Urothelium cell line (cell line): ENCODE measurements at places on chromosomes 2 and 18.

- no peak for DNase-seq
Measured at GRCh38 chr2:216776066-216776850, 80.9 kb upstream of the IGFBP5 start.

DNA sequence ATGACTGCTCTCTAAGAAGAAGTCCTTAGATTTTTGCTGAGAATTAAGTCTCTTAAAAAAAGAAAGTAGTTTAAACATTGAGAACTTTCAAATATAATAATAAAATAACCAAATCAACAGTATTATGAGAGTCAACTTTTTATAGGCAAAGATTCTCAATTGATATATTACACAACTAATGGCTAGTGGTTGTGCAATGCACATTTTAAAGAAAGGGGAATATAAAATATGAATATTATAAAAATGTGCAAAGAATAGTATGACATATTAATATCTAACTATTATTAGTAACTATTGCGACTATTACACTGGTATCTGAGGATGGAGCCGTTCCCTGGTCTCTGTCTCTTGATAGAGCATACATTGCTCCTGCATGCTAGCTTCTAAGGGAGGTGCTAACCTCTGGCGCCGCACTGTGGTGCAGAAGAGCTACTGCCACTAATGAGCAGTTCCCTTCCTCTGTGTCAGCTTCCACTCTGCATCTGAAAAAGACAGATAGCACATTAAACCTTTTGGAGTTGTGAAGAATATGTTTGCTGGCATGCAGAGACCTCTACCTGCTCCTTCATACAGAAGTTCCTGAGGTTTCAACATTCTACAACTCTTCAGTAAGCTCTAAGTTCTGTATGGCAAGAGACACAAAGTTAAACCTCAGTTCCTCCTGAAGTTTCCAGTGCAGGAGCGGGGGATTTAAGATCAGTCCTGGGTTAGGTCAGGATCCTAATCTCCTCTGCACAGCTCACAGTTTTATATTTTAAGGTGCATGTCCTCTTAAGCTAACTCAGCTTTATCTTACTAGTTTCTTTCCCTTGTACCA is 3.5 kb upstream of the SLC9A2 start:
- DNase-seq = peak; percentile 85

DNA sequence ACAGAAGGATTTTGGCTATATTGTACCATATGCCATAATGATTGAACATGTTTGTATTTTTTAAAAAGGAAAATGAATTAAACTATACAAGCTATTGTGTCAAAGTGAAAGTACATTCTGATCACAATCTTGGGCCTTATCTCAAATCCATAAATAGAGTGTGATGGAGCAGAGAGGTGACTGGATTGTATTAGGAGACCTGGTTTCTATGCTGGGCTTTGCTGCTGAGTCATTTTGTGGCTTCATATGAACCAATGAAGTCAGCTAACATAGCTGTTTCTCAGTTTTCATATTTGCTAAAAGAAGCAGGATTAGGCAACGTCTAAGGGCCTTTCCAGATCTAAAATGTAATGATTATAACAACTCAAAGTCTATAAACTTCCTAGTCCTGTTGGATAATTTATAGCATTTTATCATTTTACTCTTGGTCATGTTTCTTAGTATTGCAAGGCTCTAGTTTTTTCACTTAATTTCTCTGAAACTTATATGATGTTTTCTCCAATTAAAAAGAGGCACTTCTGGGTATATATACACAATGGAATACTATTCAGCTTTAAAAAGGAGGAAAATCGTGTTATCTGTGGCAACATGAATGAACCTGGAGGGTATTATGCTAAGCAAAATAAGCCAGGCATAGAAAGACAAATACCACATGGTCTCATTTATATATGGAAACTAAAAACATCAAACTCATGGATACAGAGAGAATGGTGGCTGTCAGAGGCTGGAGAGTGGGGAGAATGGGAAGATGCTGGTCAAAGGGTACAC is 112.3 kb downstream of the MEP1B start:
- DNase-seq = peak; percentile 29

- no peak for DNase-seq
Measured at GRCh38 chr2:230669386-230669950, 43.2 kb upstream of the CAB39 start.

DNA sequence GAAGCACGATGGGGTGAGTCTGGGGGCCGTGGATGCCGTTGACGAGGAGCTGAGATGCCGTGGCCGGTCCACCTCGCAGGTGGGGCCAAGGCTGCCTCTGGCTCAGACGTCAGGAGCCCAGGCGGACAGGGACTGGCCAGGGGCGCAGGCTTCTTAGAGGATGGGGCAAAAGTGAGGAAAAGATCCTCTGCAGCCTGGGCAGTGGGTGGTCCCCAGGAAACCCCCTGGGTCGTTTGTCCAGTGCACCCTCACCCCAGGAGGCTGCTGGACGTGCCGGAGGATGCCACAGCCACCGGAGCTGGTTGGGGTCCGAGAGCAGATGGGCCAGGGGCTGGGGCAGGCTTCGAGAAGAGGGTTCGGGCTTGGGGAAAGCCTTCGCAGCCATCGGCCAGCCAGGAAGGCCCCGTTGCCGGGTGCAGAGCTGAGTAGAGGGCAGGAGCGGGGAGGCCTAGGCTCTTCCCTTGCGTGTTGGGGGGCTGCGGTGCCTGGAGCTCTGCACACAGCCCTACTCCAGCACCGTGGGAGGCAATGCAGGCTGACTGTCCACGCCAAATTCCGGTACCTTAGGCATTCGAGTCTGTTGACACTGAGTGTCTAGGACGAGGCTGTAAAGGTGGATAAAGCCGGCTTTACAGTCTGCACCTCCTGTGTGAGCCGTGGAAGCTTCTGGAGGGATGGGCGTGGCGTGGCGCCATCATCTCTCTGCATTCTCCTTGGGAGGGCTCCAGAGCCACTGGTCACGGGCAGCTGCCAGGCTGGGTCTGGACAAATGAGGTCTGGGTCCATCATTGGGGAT is 18.8 kb downstream of the GPC1 start:
- no peak for DNase-seq

DNA sequence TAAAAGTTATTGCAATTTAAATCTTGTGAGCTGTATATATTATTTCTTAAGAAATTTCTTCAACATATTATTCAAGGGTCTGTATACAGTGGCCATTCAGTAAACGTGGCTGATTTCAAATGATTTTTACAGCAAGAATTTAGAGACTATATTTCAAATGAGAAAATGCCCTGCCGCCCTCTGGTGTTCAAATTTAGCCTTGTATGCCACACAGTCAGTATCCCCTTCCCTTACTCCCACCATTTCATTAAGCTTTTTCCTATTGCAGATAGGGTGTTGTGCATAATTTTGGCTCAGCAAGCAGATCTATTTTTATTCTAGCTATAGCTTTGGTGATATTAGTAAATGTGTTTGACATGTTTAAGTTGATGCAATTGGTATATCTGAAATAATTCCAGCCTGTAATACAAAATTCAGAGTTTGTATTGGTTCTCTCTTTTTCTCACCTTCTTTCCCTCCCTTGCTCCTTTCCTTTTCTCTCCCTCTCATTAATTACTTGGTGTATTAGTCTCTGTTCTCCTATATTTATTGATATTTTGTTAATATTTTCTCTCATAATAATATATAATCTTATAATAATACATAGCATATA is 22.8 kb upstream of the SCN7A start:
- peak; percentile 11 for DNase-seq

DNA sequence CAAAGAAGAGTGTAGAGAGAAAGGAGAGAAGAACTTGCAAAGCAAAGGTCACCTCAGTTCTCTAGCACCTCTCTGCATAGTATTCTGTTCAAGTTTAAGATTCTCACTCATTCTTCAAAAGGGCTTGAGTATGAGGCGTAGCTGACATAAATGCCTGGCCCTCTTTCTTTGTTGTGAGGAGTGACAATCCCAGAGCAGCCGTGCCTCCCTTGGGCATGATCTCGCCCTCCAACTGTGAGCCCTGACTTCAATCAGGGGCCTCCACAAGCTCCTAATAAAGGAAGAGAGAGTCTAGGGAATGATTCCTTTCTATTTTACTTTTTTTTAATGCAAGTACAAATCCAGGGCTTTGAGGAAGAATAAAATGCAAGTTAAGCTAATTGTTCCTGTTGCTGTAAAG is 402.7 kb downstream of the LRP1B start:
- no peak for DNase-seq
